ENCODE measurements at places on chromosomes 7 and 10. TPM values are rescaled to one million over a fixed set of nuclear protein-coding genes. Genes with fewer than 3 reads are reported as not detected.

Gene HOXA9
- total RNA-seq, result not detected

Gene CHAT
- total RNA-seq, result not detected

DNA sequence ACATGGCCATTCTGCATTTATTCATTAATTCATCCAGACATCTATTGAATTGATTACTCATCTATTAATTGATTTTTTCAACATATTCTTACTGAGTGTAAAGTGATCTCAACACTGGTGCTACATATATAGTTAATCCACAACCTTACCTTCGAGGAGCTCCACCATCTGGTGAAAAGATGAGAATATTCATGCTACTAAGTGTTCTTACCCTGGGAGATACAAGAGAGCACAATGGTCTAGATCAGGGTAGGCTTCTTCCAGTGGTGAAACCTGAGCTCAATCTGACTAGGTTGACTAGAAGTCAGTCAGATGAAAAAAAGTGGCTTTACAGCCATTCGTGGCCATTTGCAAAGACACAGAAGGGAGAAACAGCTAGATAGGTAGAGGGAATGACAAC is 507.4 kb downstream of the ANKRD7 start:
- H3K36me3 ChIP-seq, result no peaks in the 10 kb centered on the region
- no peaks in the 10 kb centered on the region for H3K4me1 ChIP-seq
- DNase-seq, result no peak
- no peaks in the 10 kb centered on the region for H3K27me3 ChIP-seq
- H3K27ac ChIP-seq, result no peak overlapping the region

- H3K27me3 ChIP-seq, result no peaks in the 10 kb centered on the region
- peaks cover 6% of the 10 kb centered on the region for H3K4me1 ChIP-seq
- no peak overlapping the region for H3K27ac ChIP-seq
- H3K36me3 ChIP-seq, result no peaks in the 10 kb centered on the region
Observed at GRCh38 chr10:86715836-86716235, 40.6 kb upstream of the BMPR1A start.

DNA sequence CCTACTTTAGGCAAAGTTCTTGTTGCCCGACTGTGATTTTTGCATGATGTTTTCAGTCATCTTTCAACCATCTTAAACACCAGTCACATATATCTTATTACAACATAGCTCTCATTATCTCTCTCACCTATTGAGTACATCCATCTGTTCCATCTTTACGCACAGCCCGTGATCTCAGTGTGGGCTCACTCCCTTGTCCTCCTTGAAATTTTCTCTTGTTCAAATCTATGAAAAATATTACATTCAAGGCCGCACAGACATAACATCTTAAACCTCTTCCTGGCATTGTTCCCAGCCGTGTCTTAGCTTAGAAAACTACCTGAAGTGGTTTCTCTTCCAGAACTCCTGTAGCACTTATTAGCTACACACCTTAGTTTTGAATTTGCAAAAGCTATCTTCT is 32.6 kb downstream of the NET1 start:
- H3K4me3 ChIP-seq, result no peak overlapping the region
- peaks cover 5% of the 10 kb centered on the region for H3K27me3 ChIP-seq
- no peak for DNase-seq
- H3K4me1 ChIP-seq, result peaks cover 49% of the 10 kb centered on the region
- peaks cover 6% of the 10 kb centered on the region for H3K36me3 ChIP-seq

GRCh38 chr7:53771701-53772100 is 736.3 kb downstream of the POM121L12 start:
- H3K27me3 ChIP-seq, result no peaks in the 10 kb centered on the region
- H3K27ac ChIP-seq, result no peak overlapping the region
- DNase-seq, result no peak
- no peaks in the 10 kb centered on the region for H3K4me1 ChIP-seq
